Activated CD4-positive, CD25-positive, alpha-beta regulatory T cell (primary cell): ENCODE measurements at places on chromosomes 7 and 10.

- DNase-seq: no peak
These were observed 171.1 kb downstream of the HIBADH start for GRCh38 chr7:27491534-27491933.

DNA sequence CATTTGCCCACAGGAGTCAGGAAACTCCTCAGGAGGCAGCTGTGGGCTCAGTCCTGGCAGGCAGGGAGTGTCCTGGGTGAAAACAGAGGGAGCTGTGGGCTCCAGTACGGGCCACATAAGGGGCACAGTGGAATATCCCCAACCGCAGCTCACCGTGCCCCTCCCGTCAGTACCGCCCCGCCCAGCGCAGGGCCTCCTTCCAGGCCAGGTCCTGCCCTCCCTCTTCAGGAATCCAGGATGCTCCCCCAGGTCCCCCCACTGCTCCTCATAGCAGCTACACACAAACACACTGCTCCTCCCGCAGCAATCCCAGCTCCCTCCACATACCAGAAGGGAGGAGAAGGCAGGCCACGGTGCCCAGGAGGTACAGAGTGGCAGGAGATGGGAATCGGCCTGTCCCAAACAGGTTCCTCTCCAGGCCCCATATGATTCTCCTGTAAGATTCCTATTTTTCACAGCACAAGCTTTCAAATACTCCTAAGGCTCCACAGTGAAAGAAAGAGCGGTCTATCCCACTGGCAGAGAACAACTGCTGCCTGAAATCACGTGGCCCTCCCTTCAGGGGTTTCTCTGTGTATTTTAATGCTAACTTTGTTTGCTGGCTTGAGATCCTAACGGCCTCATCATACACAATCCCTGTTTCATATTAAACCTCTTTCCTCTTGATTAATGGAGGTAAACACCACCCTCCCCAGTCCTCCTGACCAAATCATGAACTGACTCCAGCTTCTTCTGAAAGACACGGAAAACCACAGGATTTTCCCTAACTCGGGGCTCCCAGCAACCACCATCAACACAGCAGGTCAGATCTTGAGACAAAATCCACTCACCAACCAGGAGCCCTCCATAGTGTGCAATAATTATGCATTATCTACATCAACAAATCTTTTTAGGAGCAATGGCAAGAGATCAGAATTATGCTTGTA, 178.7 kb downstream of the TNS3 start:
- no peak for DNase-seq

DNA sequence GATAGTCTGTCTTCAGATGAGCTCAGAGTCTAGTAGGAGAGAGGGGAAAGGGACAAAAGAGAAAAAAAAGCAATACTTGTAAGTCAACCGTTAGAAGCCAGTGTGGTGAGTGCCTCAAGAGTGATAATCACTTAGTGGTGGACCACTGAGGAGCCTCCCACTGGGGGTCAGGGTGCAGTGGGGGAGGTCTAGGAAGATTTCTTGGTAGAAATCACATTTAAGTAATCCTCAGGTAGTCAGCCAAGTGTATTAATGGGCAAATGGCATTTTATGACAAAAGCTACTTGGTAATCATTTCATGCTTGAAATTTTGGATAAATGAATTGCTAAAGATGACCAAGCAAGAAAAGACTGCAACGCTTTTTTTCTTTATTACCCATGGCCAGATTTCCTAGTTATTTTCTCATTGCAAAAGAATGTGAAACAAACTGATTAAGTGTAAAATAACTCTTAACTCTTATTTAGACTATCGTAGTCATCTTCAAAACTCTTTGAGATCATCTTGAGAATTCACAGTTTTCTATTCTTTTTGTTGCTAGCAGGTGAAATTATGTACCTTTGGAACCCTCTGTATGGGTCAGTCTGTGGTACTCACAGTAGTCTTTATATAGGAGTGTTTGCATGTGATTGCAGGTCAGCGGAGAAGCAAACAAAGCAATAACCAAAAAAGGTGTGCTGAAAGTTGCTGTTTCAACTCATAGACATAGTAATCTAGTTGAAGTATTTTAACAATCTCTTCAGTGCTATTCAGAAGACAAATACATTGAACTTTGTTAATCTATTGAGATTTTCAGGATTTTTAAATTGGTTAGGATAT, 63.9 kb downstream of the PPP1R9A start:
- DNase-seq: no peak

DNA sequence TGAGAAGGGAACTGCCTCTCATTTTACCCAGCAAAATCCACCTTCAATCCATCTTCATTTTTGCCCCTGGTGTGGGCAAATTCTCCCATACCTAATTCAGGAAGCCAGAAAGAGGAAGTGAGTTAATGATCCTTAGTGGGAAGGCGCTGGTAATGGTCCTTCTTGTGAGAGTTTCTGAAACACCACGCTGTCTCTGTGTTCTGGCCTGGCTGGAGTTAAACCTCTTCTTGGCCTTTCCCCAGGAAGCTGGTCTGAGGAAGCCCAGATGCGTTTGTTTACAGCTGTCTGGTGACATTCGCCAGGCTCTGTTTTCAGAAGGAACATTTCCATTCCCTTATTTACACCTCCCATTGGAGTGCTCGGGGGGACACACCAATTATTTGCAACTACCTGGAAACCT, 24.3 kb downstream of the HTRA1 start:
- DNase-seq: no peak

DNA sequence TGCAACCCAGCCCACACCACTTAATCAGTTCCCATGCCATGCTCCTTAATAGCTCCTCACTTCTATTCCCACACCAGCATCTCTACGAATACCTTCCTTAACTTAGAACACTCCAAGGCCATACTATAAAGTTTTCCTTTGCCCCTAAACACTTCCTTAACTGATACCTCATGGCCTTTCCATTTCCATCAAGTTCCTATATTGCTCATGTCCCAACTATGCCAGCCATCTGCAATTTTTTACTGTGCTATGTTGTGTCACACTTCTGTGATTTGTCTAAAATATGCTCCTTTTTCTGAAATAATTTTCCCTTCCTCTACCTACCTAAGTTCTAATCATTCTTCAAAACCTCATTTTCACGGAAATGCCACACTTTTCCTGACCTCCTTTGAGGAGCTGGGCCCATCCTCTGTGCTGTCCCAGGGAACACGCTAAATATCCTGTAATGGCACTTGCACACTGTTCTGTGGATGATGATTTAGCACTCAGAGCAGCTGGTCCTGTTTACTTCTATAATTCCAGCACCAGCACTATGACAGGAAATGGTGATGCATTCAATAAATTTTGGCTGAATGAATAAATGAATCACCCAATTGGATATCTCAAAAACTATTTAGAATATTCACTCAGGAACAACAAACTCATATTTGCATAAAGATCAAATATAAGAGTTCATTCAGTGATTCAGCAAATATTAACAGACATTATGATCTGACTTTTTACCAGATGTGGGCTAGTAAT, 266.5 kb upstream of the HGF start:
- DNase-seq: no peak

DNA sequence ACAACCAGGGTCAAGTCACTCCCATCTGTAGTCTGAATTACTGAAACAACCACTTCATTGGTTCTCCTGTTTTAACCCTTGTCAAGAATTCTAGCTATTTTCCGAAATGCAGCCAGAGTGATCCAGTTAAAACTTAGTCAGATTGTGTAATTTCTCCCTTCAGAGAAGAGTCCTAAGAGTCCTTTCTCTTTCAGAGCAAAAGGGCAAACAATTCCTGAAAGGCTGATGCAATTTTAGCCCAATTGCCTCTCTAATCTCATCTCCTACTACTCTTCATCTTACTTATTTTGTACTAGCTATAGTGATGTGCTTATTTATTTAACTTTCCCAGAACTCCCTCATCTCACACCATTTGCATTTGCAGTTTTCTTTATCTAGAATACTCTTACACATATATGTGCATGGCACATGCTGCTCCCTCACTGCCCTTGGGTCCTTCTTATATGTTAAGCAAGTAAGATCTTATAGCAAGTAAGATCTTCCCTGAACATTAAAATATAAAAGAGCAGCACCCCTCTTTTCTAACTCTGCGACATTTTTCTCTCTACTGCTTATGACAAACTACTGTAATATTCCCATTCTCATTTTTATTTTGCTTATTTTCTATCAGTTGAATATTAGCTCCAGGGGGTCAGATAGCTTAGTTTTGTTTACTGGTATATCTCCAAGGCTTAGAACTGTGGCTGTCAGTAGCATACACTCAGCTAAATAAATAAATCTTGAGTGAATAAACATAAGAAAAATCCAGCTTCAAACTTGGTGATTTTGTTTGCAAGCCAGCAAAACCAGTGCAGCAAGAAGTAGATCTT, 44.6 kb downstream of the HGF start:
- no peak for DNase-seq

- no peak for DNase-seq
These were observed 39.4 kb downstream of the EMX2 start for GRCh38 chr10:117581961-117582360.

GRCh38 chr10:132704008-132704814, 81.7 kb downstream of the NKX6-2 start:
- no peak for DNase-seq

DNA sequence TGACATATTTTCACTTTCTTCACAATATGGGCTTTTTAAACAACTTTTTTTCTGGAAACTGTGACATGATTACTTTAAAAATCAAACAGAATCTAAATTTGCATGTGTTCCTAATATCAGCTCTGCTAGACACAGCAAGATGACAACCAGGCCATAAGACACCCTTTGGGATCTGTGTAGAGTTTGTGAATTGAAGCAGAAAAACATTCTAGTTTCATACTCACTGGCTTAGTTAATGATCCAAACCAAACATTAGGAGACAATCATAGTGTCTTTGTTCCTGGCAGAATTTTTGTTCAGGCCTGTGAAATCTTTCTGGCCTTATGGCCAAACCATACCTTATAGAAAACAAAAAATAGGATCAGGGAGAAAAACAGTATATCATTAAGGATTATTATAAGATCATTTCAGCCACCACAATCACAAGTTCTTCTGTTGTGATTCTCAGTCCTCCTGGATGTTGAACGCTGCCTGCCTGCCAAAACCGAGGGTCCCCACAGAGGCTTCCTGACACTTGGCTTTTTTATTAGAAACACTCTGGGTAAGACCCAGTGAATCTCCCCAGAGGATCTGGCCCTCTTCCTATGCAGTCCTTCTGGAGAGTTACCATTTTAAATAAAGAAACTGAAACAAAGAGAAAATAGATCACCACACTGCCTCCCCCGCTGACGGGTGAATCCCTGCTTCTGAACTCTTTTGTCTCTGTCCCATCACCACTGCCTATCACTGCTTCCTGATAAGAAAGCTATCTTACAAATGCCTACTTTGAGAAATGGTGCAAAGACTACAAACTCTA, 79.2 kb upstream of the PPP1R3C start:
- DNase-seq: no peak

- no peak for DNase-seq
These were observed 103.4 kb downstream of the SDK1 start for GRCh38 chr7:3404501-3404900.

DNA sequence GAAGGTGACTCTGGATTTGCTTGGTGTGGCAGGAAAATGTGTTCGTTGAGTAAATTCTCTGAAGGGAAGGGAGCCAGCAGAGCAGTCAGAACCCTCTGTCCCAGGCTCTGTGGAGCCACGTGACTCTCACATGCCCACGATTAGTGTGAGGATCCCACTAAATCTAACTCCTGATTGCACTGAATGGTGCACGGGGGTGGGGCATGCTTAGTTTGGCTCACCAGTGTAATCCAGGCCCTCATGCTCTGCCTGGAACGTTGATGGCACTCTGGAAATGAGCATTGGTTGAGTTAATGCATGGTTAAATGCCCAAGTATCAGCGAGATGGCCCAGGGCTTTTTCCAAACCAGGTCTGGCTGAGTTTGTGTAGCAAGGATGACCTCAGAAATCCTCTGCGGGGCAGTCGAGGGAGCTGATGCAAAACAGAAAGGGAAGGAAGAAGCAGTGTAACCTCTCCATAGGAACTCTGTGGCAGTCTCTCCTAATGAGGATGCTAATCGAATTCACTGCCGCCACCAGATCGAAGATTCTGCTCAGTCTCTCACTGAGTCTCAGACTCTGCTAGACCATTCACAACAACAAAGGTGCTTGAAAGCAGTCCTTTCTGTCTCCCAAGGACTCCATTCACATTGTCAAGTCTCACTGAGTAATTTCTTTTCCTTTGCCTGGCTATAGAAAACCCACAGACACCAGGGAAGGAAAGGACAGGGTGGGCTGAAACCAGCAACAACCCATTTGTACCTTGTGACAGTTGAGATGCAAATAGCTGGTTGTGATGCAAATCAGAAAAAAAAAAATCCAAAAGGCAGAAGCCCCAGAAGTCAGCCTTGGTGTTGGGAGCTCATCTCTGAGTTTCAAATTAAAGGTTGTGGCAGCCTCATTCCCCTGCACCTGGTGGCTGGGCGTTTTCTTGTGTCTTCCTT, 98.1 kb downstream of the C10orf105 start:
- DNase-seq: no peak

- no peak for DNase-seq
These were observed 22.3 kb upstream of the INSYN2A start for GRCh38 chr10:127218658-127219057.

DNA sequence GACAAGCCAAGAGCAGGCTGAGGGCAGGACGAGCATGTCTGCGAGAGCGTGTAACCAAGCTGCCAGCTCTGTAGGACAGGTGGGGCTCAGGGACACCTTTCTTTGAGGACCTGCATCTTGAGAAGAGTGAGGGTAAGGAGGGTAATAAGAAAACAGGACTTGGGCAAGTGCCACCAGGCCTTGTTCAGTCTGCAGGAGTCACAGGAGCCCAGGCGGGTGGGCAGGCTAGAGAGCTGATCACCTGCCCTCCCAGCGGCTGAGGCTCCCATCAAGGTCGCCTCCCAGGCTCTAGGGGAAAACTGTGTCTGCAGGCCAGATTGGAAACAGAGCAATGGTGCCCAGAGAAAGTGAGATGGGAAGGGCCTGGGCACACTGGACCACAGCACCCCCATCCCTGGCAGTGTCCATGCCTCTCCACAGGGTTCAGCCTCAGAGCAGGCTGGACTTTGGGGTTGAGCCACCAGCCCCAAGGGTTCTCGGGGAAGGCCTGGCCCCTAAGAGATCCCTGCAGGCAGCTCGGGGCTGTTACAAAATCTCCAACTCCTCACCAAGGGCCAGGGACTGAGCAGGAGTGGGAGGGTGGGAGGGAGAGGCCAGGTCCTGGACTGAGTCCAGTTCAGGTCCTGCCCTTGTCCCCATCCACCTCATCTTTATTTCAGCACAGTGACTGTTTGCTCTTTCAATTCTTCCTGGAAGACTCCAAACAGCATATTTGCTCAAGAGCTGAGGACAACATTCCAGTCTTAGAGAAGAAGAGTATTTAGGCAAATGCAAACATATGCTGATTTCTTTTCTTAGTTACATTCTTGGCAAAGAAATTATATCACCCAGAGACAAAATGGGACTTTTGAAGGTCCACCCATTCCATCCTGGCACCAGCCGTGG, 161.9 kb downstream of the GRID1 start:
- no peak for DNase-seq

DNA sequence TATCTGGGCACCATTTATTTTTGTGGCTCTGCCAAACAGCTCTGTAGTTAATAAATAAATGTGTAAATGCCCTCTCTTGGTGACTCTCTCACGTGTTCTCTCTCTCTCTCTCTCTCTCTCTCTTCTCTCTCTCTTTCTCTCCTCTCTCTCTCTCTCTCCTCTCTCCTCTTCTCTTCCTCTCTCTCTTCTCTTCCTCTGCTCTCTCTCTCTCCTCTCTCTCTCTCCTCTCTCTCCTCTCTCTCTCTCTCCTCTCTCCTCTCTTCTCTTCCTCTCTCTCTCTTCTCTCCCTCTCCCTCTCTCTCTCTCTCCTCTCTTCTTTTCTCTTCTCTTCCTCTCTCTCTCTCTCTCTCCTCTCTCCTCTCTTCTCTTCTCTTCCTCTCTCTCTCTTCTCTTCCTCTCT, 145.8 kb upstream of the TMEM72 start:
- no peak for DNase-seq
